ENCODE measurements at places on chromosomes 1 and 21. TPM values are rescaled to one million over a fixed set of nuclear protein-coding genes. Genes with fewer than 3 reads are reported as not detected.
A peak's percentile ranks its signal among the peaks of the same experiment; 100 is the strongest.

GRCh38 chr1:168455764-168456163 is 88.0 kb downstream of the XCL2 start:
- H3K27me3 ChIP-seq: no peaks in the 10 kb centered on the region
- DNase-seq: peak; percentile 24
- H3K4me3 ChIP-seq: no peak overlapping the region
- H3K36me3 ChIP-seq: no peaks in the 10 kb centered on the region
- H3K4me1 ChIP-seq: peaks cover 18% of the 10 kb centered on the region

DNA sequence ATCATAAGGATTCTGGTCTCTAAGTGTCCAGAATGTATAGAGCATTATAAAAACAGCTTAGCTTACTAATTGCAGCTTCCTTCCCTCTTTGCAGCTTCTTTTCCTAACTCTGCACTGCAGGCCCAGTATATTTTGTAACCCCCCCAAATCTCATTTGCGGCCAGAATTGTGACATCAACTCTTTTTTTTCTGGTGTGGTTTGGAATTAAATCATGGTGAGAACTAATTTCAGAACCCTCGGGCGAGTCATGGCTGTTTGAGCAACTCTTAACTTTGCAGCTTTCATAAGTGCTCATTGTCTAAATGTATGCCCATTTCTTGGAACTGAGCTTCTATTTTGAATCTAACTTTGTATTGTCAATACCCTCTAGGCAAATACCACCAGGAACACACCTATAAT is 187.4 kb downstream of the CYYR1 start:
- H3K4me3 ChIP-seq: no peak overlapping the region
- no peaks in the 10 kb centered on the region for H3K36me3 ChIP-seq
- no peak for DNase-seq
- no peaks in the 10 kb centered on the region for H3K27me3 ChIP-seq
- no peak overlapping the region for H3K27ac ChIP-seq

GRCh38 chr1:156371553-156372264 is 2.7 kb downstream of the RHBG start:
- DNase-seq: no peak
- H3K4me1 ChIP-seq: no peaks in the 10 kb centered on the region
- no peaks in the 10 kb centered on the region for H3K36me3 ChIP-seq
- no peak overlapping the region for H3K4me3 ChIP-seq
- H3K27ac ChIP-seq: no peak overlapping the region

- no peaks in the 10 kb centered on the region for H3K36me3 ChIP-seq
- H3K27me3 ChIP-seq: no peaks in the 10 kb centered on the region
- no peak overlapping the region for H3K27ac ChIP-seq
- no peak overlapping the region for H3K4me3 ChIP-seq
- H3K4me1 ChIP-seq: peaks cover 7% of the 10 kb centered on the region
These were observed 90.2 kb upstream of the LPGAT1 start for GRCh38 chr1:211920602-211921226.

DNA sequence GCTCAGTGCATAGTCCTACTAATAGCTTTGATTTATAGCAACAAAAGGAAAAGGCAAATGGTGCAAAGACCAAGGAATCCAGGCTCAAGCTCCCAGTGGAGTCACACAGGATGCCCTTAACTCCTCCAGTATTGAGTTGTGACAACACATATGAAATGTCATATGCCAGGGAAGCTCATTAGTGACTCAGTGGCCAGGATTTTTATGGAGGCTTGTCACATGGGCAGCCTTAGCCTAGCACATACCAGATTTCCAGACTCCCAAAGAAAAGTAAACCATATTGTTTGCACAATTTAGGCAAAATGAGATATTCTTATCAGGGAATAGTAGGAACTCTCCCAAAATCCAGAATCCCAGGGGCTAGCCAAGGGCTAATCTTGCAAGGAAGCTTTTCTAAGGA is 129.2 kb downstream of the MAGI3 start:
- peaks cover 6% of the 10 kb centered on the region for H3K4me1 ChIP-seq
- no peak for DNase-seq
- no peak overlapping the region for H3K27ac ChIP-seq
- H3K27me3 ChIP-seq: no peaks in the 10 kb centered on the region

- H3K4me1 ChIP-seq: no peaks in the 10 kb centered on the region
- no peaks in the 10 kb centered on the region for H3K36me3 ChIP-seq
- no peak overlapping the region for H3K4me3 ChIP-seq
These were observed 58.9 kb downstream of the ATP1A1 start for GRCh38 chr1:116431870-116432500.

- DNase-seq: no peak
- no peaks in the 10 kb centered on the region for H3K27me3 ChIP-seq
- no peak overlapping the region for H3K27ac ChIP-seq
- H3K4me3 ChIP-seq: no peak overlapping the region
- no peaks in the 10 kb centered on the region for H3K4me1 ChIP-seq
These were observed 39.8 kb downstream of the DIP2A start for GRCh38 chr21:46498335-46499050.

Gene LY9
- not detected for total RNA-seq
